ENCODE measurements at places on chromosomes 5 and 9.

GRCh38 chr5:79173626-79174025 lies 62.0 kb downstream of the BHMT start:
- DNase-seq: peak; percentile 89

- DNase-seq: no peak
Observed at GRCh38 chr9:108905494-108905893, 28.4 kb downstream of the ELP1 start.

DNA sequence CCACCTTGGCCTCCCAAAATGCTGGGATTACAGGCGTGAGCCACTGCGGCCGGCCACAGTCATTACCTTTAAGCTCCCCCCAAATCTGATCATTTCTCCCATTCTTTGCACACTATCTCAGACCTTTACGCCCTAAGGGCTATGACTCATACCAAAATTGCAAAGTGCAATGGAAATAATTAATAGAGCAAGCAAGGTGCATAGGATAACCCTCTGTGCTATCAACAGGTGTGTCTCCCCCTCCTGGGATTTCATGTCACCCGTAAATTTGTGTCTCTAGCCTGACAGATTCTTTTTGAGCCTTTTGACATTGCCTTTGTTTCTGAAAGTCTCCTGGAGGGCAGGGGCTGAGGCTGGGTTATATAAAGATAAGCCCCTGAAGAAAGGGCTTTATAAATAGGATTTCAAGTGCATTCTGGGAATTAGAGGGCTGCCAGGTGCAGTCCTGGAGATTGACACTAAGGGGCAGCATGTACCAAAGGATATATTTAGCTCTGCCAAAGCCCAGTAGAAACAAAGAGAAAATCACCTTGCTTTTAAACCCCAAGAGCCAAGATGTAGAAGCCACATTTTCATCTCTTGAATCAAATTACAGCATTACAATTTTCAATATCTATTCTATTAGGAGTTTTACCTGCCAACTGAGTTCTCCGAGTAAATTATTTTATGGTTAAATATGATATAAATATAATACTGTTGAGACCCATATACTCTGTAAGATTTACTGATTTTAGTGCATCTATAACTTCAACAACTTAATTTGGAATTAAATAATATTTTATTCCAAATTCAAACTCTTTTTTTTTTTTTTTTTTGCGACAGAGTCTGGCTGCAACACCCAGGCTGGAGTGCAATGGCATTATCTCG lies 18.2 kb downstream of the S100Z start:
- peak; percentile 79 for DNase-seq

GRCh38 chr5:146836226-146836842 lies 42.2 kb downstream of the PPP2R2B start:
- no peak for DNase-seq

DNA sequence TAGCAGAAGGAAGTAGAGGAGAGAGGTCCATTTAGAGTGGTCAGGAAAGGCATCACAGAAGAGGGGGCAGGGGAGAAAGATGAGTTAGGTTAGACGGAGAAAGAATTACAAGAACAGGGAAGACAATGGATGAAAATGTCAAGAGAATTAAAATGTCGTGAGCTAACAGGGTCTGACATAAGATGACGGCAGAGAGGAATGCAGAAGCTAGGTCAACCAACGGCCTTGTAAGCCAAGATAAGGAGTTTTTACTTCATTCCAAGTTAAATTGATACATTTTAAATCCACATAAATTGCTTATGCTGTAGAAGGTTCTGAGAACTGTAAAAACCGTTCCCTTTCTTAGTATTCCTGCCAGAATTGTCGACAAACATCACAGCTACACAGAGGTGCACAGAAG lies 896.9 kb upstream of the DMAC1 start:
- DNase-seq: no peak

- DNase-seq: no peak
Observed at GRCh38 chr5:7772141-7772540, 78.8 kb downstream of the CFAP90 start.

- no peak for DNase-seq
Observed at GRCh38 chr9:12633016-12633765, 60.0 kb upstream of the TYRP1 start.

GRCh38 chr5:60929024-60929423 lies 15.8 kb downstream of the ERCC8 start:
- no peak for DNase-seq

DNA sequence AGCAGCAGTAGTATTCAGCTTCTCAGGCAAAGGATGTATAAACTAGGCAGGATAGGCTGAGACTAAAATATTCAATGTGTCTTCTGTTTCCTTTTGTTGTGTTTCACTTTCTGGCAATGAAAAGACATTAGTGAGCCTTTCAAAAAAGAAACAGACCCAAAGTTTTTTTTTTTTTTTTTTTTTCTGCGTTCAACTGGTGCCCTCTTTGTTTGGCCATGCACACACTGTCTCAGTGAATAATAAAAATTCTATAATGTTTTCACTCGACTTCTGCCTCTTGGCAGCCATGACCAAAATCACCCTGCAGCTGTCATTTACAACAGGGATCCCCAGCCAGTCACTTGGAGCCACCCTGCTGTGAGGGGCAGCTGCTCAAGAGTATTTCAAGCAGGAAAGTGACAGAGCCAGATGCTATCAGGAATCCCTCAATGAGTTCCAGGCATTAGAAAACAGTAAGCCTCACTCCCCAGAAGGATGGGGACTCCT lies 44.0 kb upstream of the MAN2A1 start:
- no peak for DNase-seq

All from NCI-H748 treated with DMSO at 0.1 percent for 48 hours (cell line).